Islet precursor cell (in vitro differentiated cells): ENCODE measurements at places on chromosomes 5 and 9.

DNA sequence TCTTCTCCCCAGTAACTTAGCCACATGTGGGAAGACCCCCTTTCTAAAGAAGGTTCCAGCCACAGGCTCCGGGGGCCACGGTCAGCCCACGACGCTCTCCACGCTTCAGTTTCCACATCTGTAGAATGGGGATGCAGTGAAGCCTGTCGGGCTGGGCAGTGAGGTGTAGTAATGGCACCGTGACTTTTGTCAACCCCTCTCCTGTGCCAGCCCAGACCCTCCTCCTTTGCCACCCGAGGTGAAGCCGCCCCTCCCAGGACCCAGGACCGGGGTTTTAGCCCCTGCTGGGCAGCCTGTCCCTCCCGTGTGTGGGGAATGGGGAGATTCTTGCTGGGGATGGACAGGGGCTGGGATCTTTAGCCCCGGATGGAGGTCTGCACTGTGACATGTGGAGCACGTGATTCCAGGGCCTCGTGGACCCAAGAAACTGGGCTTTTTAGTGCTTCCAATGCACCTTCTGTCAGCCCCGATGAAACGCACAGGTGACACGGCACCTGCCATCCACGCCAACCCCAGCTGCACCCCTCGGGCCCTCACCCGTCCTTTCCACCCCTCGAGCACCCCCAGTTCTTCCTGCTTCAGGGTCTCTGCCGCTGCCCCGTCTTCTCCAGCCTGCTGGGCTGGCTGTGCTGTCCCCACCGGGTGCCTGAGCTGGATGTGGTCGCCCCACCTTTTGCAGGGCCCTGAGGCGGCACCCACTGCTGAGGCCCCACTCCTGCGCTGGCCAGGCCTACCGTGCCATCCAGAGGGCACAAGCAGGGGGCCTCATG is 13.4 kb upstream of the RNU6ATAC start:
- DNase-seq: no peak

DNA sequence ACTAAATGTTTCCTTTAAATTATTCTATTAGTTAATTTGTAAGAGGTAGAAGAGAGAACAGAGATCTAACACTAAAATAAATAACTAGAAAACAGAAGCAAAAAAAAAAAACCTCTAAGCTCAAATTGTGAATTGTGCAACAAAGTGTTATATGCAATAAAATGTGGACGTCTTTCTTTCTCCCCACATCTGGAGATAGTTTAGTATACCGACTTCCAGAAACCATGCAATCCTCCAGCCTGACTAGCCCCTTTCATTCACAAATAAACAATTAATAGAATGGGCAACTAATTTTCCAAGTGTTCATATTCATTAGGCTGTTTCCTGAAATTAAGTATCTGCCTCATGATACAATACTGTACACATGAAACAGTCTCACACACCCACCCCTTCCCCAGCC is 258.5 kb downstream of the BNC2 start:
- DNase-seq: no peak

DNA sequence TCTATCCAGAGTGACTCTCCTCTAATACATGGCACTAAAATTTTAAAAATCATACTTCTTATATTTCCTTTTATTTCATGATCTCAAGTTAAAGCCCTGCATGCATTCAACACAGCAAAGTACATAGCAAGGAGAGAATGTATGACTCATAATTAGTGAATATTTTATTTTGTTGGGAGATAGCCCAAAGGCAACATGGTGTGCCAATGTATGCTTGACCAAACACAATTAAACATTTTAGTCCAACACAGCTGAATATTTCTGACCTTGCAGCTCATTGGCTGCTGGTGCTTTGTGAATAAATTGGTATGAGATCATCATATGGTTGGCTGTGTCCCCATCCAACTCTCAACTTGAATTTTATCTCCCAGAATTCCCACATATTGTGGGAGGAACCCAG is 103.5 kb downstream of the NPR3 start:
- DNase-seq: no peak

GRCh38 chr5:139658928-139659667 is 10.9 kb downstream of the CXXC5 start:
- peak; percentile 90 for DNase-seq

- peak; percentile 86 for DNase-seq
Observed at GRCh38 chr5:19987612-19988361, at the start of gene CDH18. Gene CDH18 (minus strand): TSS chr5:19988200. CDS start chr5:19838986, 149,214 bp downstream.

GRCh38 chr9:38061326-38061977 is 7.6 kb downstream of the SHB start:
- DNase-seq: peak; percentile 40
